Suppressor macrophage treated with lipopolysaccharide for 4 hours (primary cell): ENCODE measurements at places on chromosomes 2 and 18.

- peak; percentile 53 for DNase-seq
Measured at GRCh38 chr2:88350331-88351248, 101.9 kb downstream of the FOXI3 start.

DNA sequence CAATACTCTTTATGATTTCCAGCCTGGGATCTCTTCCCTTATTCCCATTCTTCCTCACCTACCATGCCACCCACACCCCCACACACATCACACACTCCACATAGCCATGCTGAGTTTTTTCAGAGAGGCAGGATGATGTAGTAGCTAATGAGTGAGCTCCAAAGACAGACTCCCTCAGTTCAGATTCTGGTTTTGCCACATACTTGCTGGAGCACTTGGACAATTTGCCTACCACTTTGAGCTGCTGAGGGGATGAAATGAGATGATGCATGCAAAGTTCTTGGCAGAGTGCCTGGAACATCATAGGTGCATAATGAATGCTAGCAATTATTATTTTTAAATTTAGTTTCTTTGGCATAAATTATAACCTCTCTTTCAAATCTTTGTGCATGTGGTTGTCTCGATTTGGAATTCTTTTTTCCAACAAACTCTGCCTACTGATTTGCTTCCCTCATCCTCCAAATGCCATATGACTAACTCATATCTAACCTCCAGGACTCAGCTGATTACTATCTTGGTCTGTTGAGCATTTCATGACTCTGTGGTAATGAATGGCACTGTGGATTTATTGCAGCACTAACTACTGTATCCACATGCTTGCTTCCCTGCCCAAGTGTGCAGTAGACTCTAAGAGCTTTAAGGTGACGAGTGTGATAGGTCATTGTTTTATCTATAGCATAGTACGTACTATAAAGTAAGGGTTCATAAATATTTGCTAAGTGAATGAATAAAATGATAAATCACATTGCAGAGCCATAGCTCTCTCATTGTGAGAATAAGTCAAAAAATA is 99.1 kb downstream of the TACR1 start:
- no peak for DNase-seq

DNA sequence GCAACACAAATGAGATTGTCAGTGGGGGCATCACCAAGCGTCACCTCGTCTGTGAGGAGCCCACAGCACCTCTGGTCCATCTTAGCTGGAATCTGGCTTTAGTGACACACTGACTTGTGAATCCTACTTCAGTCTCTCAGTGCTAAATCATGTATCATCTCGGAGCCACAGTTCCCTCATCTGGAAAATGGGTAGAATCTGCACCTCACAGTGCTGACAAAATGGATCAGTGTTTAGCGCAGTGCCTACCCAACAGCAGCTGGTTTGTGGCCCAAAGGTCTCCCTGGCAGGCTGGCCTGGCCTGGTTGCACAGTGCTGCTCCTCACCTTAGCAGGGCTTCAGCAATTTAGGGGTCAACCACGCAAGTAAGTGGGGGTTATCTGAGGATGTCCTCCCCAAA is 10.0 kb downstream of the DBI start:
- no peak for DNase-seq

DNA sequence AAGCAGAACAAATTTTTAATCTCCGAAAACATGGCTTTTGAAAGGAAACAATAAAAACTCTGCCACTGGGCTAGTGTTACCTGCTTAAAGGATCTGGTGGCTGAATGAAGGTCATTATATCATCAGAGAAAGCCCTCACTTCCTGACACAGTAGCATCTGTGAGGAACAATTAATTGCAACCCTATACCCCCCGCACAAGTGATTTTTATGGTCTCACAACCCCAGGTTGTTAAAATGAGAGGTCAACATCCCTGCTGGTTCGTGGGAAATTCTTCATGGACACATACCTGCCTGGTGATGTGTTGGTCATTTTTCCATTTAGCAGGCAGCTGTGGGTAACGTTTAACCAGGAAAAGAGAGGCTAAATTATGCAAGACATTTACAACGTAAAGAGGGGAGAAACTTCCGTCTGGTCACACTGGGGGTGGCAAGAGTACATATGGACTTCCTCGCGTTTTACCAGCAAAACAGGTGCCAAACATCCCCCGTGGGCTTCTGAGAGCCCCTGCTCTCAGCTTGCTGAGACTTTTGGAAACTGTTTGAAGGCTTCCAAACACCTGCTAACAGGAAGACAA is 29.2 kb downstream of the NIFK start:
- DNase-seq, result no peak

DNA sequence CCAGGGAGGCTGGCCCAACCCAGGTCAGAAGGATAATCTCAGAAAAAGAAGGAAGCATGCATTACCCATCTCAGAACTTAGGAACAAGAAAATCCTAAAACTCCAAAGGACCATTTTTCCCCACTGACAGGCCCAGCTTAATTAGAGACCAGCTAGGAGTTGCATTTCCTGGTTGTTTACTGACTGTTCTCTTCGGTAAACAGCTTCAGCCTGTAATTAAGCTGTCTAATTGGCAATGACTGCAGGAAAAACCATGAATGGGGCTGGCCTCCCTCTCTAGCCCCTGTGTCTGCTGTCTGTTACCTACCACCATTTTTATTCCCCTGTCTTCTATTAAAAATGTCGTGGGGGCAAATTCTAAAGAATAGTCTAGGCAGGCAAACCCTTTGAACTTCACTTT is 146.5 kb downstream of the AGAP1 start:
- no peak for DNase-seq

GRCh38 chr18:28086670-28087552 is 90.0 kb downstream of the CDH2 start:
- no peak for DNase-seq
